ENCODE measurements at places on chromosomes 11 and 22.

DNA sequence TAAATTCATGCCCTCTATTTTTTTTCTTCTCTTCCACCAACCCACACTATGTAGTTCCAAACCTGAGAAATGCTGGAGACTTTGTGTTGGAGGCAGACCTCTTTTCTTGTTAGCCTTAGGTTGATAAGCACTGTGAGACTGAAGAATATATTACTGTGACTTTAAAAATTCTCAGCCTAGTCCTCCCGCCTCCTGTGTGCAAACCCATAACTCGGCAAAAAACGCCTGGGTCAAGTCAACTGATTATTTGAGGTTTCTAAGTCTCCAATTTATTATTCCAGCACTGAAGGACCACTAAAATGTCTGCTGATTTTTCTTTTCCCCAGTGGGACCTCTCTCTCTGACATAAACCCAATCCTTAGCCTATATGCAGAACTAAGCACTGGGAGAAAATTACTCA is 1946.0 kb upstream of the RAG2 start:
- no peak for DNase-seq

GRCh38 chr11:95764267-95764898 is 25.2 kb downstream of the FAM76B start:
- peak; percentile 13 for DNase-seq

- DNase-seq = no peak
Measured at GRCh38 chr22:39283322-39284141, 35.9 kb downstream of the RPL3 start.

GRCh38 chr11:122920579-122920978 is 38.0 kb downstream of the JHY start:
- DNase-seq = no peak

- no peak for DNase-seq
Measured at GRCh38 chr11:66651016-66651415, 12.5 kb downstream of the RBM4 start.

GRCh38 chr11:61657566-61658290 is 22.5 kb upstream of the DAGLA start:
- DNase-seq = peak; percentile 26

DNA sequence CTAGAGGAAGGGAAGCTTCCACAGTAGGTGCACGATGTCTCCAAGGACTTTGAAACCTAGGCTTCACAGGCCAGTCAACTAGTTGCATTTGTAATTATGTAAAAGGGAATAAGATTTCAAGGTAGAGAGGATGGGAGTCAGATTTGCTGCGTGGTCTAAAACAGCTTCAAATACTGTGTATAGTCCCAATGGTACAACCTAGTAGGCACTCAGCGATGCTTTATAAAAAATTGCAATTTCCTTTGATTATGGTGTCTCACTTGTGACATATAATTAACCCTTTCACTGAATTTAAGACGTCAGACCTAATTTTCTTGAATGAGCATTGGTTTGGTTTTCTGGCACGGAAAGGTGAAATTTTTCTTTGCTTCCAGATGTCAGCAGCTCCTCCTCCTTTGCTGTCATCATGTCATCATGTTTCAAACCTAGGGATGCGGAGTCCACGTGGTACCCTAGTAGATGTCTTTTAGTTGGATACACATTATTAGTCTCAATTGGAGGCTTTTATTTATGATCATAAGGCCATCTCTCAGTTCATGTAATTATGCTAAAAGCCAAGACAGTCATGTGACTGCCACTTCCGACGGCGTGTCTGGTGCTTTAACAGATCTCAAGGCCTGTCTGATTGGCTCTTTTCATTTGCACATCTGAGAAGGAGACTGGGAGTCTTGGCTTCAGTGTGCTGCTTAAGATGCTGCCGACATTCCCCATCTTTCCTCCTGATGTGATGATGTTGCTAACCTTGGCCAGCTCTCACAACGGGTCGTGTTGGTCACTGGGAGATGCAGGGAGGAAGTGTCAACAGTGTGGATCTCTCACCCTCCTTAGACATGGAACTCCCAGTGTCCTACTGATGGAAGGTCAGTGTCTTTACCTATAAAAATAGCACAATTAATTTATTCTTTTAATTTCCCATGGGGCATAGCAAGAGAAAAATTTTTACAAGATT is 134.0 kb downstream of the HIPK3 start:
- DNase-seq = no peak

GRCh38 chr11:47595029-47595428 is 818 bp upstream of the C1QTNF4 start:
- DNase-seq = no peak

DNA sequence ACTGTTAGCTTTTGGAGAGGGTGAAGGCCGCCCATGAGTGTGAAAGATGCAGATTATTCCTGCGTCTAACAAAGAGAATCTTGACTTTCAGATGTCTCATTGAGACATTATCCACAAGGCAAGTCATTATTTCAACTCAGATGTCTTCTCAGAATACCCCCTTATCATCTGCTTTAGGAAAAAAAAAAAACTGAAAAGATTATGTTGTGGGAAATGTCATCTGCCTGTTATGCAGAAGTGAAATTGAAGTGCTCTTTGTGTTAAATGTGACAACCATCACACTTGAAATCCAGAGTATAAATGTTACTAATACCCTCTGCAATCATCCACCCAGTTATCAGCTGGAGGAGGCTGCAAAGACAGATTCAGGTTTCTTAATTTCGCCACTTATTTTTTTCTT is 239.6 kb downstream of the LARGE1 start:
- DNase-seq = no peak

- DNase-seq = peak; percentile 63
Measured at GRCh38 chr11:68212421-68213134, 518 bp downstream of the KMT5B start.

DNA sequence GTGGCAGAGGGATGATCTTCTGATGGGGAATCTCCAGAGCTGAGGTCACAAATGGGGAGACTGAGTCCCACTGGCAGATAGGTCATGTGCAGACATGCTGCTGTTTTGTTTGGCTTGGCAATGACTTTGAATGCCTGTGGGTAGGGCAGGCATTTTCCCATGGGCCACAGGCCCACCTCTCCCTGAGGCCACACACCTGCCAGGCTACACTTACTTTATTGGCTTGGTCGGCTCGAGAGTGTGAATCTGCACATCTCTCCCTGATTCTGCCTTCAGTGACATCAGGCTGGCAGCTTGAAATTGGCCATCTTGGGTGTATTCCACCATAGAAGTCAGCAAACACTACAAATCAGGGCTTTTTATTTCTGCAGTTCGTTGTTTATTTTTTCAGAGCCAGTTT is 91.5 kb downstream of the GRIK4 start:
- no peak for DNase-seq

Data from HT1080 (cell line).